ENCODE measurements at places on chromosomes 12 and 14. TPM values are rescaled to one million over a fixed set of nuclear protein-coding genes. Genes with fewer than 3 reads are reported as not detected.

The OASL gene
- polyA plus RNA-seq: not detected

The TMEM30B gene
- polyA plus RNA-seq: 7.2 TPM

The UNC79 gene
- polyA plus RNA-seq: 1.2 TPM

The SLC22A17 gene
- polyA plus RNA-seq: 28.6 TPM

The NELL2 gene
- 23.3 TPM for polyA plus RNA-seq

The MANSC4 gene
- polyA plus RNA-seq: not detected

The SLC10A1 gene
- polyA plus RNA-seq: 0.10 TPM

The FOXG1 gene
- 0.05 TPM for polyA plus RNA-seq

The TMEM233 gene
- 0.71 TPM for polyA plus RNA-seq

The ALG10B gene
- 0.44 TPM for polyA plus RNA-seq

The ABCB9 gene
- polyA plus RNA-seq: 1.2 TPM

The PMCH gene
- polyA plus RNA-seq: 1.1 TPM

The TCL1A gene
- polyA plus RNA-seq: 3.6 TPM
